ENCODE measurements at places on chromosomes 1 and 21. TPM values are rescaled to one million over a fixed set of nuclear protein-coding genes. Genes with fewer than 3 reads are reported as not detected.

The LENEP gene
- not detected for polyA plus RNA-seq

The DIRAS3 gene
- polyA plus RNA-seq = not detected

The AADACL4 gene
- not detected for polyA plus RNA-seq

The SV2A gene
- polyA plus RNA-seq = 3.3 TPM

The USP24 gene
- 18.8 TPM for polyA plus RNA-seq

The FCGR3A gene
- polyA plus RNA-seq = not detected

The SPRR2F gene
- not detected for polyA plus RNA-seq

The ACKR1 gene
- polyA plus RNA-seq = not detected

The EFNA3 gene
- polyA plus RNA-seq = 5.7 TPM

GRCh38 chr1:212461916-212462660 is 29.4 kb downstream of the NENF start:
- no peak for DNase-seq

DNA sequence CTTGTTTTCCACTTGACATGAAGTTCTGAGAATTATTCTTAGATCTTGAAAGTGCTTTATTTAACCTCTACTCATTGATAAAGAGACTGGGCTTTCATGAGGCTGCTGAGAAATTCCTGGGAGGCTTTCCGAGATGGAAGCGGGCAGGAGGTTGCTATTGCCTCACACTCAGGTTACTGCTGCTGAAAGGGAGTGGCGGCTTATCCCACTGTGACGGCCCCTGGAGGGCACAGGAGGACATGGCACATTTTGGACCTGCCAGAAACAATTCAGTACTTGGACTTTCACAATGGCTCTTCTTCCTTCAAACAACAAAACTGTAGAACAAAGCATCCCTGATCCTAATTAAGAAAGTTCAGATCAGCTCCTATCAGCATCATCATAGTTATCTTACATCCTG is 16.2 kb upstream of the MARK1 start:
- DNase-seq = peak; percentile 13

DNA sequence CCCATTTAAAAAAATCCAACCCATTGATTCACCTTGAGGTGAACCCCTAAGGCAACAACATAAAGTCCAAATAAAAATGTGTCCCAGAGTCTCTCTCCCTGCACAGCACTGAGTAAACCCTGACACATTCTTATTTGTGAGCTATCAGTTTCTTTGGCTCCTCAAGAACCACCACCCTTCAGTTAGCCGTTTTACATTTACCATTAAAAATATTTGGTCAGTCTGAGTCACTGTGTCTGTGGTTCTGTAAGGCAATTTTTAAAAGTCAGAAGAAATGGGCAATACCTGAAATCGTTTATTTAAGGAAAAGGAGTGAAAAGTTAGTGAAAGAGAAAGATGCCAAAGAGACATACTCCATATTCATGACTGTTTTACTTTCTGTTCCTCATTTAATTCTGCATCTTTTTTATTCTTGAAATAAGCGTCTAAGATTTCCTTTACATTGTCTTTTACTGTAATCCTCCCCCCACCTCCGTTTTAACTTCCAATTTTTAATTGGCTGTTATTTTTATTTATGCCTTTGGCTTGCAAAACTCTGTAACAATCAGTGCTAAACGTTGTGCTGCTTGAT is 91.7 kb upstream of the IVNS1ABP start:
- no peak for DNase-seq

- DNase-seq = no peak
Measured at GRCh38 chr1:6441586-6441985, 17.0 kb downstream of the ESPN start.

DNA sequence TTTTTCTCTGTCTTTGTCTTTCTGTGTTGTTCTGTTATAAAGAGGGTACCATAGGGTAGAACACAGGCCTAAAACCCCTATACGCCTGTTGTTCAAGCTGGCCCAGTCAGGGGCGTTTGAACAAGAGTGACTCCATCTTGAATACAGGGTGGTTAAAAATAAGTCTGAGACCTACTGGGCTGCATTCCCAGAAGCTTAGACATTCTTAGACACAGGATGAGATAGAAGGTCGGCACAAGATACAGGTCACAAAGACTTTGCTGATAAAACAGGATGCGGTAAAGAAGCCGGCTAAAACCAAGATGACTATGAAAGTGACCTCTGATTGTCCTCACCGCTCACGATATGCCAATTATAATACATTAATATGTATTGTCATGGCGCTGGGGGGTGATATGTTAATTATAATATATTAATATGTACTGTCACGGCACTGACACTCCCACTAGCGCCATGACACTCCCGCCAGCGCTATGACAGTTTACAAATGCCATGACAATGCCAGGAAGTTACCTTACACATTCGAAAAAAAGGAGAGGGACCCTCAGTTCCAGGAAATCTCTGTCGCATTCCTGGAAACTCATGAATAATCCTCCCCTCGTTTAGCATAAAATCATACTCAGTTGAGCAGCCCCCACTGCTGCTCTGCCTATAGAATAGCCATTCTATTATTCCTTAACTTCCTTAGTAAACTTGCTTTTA is 58.5 kb upstream of the KLHDC7A start:
- DNase-seq = no peak

GRCh38 chr1:24338447-24338846 is 19.3 kb downstream of the GRHL3 start:
- no peak for DNase-seq

- DNase-seq = no peak
Measured at GRCh38 chr21:15751546-15751945, 21.8 kb downstream of the USP25 start.

DNA sequence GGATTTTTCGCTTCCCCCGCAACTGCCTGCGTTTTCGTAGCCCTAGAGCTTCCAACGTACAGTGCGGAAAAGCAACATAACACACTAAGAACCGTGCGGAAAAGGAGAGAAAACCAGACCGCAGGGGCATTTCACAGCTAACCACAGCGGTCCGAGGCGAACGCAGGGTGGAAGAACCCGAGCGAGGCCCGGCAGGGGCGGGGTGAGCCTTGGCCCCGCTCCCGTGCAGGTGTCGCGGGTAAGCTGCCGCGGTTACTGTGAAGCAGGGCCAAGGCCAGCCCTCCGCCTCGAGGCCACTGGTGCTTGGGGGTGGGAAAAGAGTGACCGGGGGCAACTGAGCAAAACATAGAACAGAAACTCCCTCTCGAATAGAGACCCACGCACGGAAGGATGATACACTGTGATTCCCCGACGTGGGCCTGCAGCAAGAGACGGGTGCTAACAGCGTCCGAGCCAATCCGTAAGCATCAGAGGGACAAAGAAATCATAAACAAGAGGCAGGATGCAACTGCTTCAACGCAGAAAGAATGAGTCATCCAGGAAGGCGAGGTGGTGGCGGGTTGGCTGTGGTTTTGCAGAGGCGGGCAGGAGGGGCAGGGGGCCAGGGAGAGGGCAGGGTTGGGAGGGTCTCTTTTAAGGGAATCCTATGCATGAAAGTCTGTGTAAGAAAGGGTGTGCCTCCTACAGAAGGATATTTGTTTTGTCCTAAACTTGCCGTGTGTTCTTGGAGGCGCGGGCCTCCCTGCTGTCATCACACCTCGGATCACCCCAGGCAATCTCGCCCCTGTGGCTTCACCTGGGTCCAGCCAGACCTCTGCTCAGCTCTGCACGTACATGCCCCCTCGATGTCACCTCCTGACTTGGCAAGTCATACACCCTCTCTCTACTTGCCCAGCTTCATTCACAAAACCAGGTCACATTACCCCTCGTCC is 7.3 kb downstream of the GNG4 start:
- no peak for DNase-seq

DNA sequence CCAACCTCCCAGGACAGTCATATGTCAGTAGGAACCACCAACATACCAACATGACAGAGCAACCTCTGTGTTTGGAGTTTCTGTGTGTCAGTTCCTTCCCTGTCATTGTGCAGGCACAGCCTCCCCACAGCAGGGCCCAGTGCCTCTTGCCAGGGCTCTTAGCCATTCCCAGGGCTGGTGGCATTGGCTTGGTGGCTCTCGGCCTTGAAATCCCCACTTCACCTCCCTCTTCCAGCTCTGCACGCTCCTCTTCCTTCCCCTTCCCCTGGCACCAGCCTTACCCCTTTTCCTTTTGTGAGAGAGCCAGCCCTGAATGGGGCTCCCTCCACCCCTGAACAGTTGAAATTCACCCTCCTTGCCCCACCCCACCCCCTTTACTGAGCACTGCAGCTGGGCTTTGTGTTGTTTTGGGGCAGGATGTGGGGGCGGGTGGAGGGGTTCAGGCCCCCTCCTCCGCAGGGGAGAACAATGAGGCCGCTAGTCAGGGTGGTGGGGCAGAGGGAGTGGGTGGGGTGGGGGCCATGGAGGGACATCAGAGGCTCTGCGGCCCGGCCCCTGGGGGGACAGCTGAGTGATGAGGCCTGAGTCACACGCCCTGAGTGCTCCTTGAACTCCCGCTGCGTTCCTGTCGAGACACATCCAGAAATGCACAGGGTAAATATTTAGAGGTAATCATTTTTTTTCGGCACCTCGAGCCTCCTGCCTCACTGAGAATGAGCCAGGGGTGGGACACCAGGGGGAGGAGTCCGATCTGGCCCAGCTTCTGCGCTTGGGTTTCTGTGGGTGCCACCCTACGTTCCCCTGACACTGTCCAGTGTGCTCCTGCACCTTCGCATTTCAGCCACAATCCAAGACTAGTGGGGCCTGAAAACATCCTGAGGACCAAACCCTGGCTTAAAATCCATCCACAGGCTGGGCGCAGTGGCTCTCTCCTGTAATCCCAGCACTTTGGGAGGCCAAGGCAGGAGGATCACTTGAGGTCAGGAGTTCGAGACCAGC is 28.6 kb downstream of the LGR6 start:
- peak; percentile 28 for DNase-seq

DNA sequence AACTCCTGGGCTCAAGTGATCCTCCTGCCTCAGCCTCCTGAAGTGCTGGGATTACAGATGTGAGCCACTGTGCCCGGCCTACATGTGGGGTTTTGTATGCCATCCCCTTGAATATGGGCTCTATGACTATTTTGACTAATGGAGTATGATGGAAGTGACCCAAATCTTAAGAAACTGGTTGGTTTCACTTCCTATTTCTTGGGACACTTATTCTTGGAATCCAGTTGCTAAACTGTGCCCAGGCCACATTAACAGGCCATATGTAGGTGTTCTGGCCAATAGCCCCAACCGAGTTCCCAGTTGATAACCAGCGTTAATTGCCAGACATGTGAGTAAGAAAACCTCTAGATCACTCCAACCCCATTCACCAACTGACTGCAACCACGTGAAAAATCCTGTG is 36.3 kb upstream of the CLIC4 start:
- DNase-seq = no peak

- DNase-seq = no peak
Measured at GRCh38 chr21:17900281-17900989, 81.3 kb upstream of the C21orf91 start.

DNA sequence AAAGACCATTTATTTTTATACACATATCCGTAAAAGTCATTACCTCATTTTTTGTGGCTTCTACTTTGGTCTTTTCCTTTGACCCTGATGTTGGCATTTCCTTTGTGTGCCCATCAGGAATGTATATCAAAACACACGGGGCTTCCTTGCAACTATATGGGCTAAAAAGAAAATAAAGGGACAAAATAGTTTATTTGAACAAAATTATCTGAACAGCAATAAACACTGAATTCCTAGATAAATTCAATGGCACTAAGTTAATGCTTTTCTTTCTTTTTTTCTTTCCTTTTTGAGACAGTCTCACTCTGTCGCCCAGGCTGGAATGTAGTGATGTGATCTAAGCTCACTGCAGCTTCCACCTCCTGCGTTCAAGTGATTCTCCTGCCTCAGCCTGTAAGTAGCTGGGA is 45.2 kb downstream of the EPRS1 start:
- no peak for DNase-seq

DNA sequence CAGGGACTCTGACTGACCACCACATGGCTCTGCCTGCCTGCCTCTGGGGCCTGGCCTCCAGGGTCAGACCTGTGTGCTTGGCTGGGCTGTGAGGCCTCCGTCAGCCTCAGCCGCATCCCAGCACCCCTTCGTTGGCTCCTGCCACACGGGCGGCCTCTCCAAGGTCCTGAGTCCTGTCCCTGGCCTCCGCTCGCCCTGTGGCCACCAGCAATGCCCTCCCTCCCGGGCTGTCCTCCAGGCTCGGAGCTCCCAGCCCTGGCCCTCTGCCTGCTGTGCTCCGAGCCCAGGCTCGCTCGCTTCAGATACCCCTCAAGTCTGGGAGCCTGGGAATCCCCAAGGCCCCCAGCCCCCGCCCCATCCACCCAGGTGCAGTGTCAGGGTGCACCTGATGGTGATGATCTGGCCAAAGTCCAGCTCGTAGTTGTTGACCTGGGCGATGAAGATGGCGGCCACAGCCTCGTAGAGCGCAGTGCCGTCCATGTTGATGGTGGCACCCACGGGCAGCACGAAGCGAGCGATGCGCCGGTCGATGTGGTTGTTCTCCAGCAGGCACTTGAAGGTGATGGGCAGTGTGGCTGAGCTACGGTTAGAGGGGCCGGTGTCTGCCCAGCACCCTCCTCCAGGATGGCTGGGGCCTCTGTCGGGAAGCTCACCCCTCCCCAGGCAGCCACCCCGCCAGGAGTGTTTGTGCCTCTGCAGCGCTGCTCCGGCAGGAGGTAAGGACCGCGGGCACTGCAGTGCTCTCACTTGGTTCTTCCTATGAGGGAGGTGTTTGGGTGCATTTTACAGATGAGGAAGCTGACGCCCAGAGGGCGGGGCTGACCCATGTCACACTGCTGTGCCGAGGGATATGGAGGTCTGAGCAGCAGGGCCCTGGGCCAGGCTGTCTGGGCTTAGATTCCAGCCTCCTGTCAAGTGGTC is 28.5 kb downstream of the PODN start:
- DNase-seq = no peak

- DNase-seq = peak; percentile 49
Measured at GRCh38 chr1:185654199-185654951, 79.8 kb upstream of the HMCN1 start.

DNA sequence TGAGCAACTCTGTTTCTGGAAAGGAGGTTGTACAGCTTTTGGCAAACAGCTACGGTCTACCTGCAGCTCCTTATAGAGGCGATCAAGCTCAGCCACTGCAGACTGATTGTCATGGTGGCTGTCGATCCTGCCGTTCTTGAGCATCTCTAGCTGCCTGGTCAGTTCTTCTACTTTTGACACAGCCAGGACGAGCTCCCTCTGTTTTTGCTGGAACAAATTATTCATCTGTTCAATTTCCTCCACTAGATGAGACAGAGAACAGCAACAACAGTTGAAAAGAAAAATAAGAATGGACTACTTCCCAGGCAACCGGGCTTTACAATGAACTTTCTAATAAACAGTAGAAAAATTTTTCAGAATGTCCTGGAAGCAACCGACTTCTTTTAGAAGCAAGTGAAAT is 42.5 kb downstream of the TP53BP2 start:
- DNase-seq = no peak

DNA sequence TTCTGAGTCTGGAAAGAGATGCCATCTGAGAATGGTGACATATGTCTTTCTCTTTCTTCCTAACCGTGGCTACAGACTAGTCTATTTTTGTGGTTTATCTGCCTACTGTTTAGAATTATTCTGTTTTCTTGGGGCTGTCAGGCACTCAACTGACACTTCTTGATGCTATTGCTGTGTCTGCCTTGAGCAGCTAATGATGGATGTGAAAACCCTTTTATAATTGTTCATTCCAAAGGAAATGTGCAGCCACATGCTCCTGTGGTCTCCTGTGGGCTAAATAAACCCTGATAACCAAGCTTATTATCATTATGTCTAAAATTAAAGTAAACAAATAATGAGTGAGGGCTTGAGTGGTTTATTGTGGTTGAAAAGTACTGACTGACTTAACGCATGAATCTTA is 52.7 kb upstream of the CXADR start:
- no peak for DNase-seq

- DNase-seq = no peak
Measured at GRCh38 chr1:51898090-51898734, 19.7 kb upstream of the NRDC start.
